ENCODE measurements at places on chromosomes 6 and 20.

DNA sequence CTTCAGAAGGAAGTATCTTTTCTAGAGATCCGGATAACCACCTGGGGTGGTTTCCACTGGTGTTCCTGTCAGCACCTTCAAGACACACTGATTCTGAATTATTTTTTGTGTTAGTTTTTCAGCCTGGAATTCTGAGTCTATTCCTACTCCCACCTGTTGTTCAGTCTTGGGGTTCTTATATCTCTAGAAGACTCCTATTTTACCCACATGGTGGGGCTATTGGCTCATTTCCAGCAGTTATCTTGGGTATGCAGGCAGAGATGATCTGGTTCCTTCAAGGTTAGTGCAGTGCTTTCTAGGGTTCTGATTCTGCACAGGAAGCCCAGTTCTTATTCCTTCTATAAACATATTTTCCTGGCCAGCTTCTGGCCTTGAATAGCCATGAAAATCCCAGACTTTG, 175.6 kb upstream of the PDE7B start:
- H3K4me3 ChIP-seq: no peak overlapping the region
- ATAC-seq: peak; percentile 72
- peak overlapping the region; percentile 29 for H3K27ac ChIP-seq
- H3K4me1 ChIP-seq: no peaks in the 10 kb centered on the region

DNA sequence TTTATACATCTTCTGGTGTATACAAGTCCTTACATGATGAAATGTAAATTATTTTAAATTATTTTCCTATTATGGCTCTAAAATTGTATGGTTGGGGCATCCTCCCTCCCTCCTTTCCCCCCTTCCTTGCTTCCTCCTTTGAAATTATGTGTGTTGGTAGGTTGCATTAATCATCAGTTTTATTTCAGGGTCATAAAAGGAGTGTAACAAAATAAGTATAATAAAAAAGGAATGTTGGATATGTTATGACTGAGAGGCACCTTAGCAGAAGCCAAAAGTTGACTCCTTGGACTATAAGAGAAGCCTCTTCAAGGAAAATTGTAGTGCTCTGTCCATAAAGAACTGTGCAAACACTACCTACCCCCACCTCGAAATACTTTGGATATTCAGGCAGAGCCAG, 46.6 kb upstream of the PTPRK start:
- no peak for ATAC-seq
- H3K4me1 ChIP-seq: no peaks in the 10 kb centered on the region
- H3K4me3 ChIP-seq: no peak overlapping the region
- H3K27ac ChIP-seq: no peak overlapping the region

DNA sequence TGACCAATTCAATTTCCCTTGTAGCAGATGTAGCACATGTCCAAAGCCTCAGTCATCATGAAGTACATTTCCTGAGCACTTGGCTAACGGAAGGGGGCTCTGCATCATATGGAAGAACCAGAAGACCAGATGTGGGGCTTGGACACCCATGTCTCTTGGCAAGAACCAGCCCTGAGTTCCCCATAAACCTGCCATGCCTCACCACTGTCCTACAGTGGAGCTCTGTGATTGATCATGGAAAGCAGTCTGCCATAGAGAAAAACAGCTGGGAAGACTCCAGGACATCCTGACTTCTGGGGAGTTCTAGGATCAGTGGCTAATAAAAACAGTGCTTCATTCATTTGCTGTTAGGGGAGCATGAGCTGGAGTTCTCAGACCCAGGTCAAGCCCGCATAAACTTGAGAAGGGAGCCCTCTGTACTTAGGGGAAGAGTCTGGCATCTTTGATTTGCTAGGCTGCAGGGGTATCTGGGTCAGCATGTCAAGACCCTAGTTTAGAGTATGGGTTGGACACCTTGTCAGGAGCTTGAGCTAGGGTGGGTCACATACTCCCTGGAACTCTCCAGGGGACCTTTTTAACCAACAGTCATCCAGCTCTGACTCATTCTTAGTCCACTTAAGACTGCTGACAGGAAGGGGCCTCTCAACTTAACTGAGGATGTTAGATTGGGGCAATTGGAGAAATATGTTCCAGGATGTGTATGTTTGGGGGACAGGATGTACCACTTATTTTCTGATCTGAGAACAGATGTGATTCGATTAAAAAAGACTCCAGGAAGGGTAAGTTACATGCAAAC, 26.3 kb upstream of the TRAM2 start:
- H3K27ac ChIP-seq: no peak overlapping the region
- peaks cover 4% of the 10 kb centered on the region for H3K4me1 ChIP-seq
- H3K4me3 ChIP-seq: no peak overlapping the region
- ATAC-seq: peak; percentile 24
- H3K36me3 ChIP-seq: no peaks in the 10 kb centered on the region
- H3K27me3 ChIP-seq: peaks cover 8% of the 10 kb centered on the region

DNA sequence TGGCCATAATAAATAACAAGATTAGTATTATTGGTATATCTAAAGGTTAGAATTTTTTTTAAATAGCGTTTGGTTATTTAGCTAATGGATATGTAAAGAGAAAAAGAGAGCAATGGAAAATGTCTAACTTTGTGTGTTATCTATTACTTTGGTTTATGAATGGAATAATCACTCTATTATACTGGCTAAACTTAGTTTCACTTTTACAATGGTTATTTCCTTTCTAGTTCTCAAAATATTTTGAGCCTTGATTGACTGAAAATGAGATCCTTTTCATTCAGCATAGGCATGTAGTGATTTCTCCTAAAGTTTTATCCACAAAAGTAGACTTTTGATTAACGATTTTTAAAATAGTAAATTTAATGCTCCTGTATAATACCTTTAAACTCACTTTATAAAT, 51.6 kb upstream of the MLIP start:
- no peaks in the 10 kb centered on the region for H3K36me3 ChIP-seq
- no peak overlapping the region for H3K27ac ChIP-seq
- ATAC-seq: no peak
- H3K4me3 ChIP-seq: no peak overlapping the region

- H3K36me3 ChIP-seq: peaks cover 6% of the 10 kb centered on the region
- ATAC-seq: no peak
- no peaks in the 10 kb centered on the region for H3K27me3 ChIP-seq
- H3K4me1 ChIP-seq: peaks cover 12% of the 10 kb centered on the region
- H3K27ac ChIP-seq: no peak overlapping the region
These were observed 5.7 kb downstream of the COMMD7 start for GRCh38 chr20:32737371-32738223.

GRCh38 chr6:328136-328670, 35.9 kb downstream of the DUSP22 start:
- H3K27me3 ChIP-seq: no peaks in the 10 kb centered on the region
- H3K36me3 ChIP-seq: peaks cover 17% of the 10 kb centered on the region
- peak; percentile 83 for ATAC-seq

- H3K27ac ChIP-seq: no peak overlapping the region
- H3K4me3 ChIP-seq: no peak overlapping the region
- no peaks in the 10 kb centered on the region for H3K36me3 ChIP-seq
- ATAC-seq: no peak
These were observed 12.8 kb upstream of the BPI start for GRCh38 chr20:38290829-38291814.

DNA sequence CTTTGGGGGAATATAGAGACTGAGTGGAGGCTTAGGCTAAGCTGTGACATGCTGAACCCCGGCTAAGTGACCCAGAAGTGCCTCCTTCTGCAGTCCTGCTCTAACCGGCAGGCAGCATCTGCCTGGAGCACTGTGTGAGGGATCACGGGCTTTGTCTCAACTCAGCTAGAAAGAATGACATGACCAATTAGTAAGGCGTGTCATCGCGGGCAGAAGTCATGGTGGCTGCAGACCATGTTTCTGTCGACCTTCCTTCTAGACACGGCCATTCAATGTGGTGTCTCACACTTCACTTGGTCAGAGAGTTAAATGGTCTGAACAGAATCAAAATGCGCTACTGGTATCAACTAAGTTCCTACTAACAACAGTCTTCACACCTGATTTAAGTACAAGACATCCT, 35.0 kb downstream of the HUS1B start:
- H3K27ac ChIP-seq: no peak overlapping the region
- H3K4me3 ChIP-seq: no peak overlapping the region
- peaks cover 55% of the 10 kb centered on the region for H3K36me3 ChIP-seq
- H3K27me3 ChIP-seq: no peaks in the 10 kb centered on the region
- no peak for ATAC-seq
